Large intestine (tissue), 12 donors: ENCODE measurements at places on chromosomes 12 and 14.
A peak's percentile ranks its signal among the peaks of the same experiment; 100 is the strongest.

DNA sequence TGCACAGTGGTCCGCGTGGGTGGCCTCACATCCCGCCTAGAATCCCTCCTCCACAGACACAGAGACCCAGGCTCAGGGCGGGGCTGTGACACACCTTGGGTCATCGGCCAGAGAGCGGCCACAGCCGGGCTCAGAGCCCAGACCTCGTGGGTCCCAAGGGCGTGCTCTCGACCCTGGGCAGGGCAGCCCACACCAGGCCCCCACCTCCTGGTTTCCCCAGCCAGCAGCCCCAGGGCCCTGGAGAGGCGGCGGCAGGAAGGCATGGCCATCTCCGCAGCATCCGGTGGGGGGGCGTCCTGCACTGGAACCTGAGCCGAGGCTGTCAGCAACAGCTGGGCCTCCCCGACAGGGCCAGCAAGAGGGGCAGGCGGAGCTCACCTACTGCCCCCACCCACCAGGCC, 15.2 kb downstream of the JAG2 start:
- no peak for DNase-seq

DNA sequence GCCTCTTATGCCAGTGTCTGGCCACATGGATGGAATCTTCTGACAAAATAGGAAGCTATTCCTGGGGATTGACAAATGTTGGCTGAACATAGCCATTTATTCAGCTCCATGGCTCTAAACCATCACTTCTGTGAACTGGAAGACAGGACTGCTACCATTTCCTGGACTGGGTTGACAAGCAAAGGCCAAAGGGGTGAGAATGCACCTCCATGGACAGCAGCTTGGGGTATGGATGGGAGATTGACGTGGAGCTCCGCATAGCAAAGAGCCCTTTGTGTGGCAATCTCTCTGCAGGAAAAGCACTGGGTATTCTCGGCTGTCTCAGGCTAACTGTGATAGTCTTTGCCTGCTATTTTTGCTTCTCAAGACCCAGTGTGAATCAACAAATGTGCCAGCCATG, 223.0 kb upstream of the EGLN3 start:
- no peak for DNase-seq

- DNase-seq, result no peak
Measured at GRCh38 chr12:15276088-15276698, 46.1 kb upstream of the PTPRO start.

- peak; percentile 91 for DNase-seq
Measured at GRCh38 chr14:68397371-68397811, 395.5 kb downstream of the ZFP36L1 start.

DNA sequence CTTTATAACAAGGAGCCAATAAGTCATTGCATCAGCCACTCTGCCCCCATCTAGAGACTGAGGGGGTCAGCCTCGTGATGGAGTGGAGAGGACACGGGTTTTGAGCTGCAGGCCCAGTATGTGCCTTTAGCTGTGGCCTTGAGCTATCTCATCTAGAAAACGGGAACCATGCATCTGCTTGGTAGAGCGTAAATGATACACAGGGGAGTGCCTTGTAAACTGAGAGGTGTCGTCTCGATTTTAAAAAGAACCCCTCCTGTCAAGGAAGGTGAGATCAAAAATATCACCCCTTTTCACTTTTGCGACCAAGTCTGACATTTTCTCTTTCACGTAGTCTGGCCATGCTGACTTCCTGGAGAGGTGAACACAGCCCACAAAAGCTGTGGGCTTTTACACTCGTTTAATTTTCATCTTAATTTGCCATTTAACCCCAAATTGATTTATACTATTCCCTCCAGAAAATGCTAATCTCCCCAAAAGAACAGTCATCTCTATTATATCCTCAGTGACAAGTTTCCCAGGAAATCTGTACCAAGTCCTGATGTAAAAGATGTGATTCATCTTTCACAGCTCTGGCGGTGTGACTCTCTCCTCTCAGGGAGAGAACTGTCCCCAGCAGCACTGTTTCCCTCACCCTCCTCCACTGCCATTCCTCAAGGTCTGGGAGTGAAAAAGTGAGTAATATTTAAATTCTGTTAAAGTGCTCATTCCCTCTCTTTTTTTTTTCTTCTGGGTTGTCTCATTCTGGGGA, 30.6 kb downstream of the VCPKMT start:
- no peak for DNase-seq

- DNase-seq, result no peak
Measured at GRCh38 chr14:105087308-105087962, 22.2 kb upstream of the GPR132 start.

DNA sequence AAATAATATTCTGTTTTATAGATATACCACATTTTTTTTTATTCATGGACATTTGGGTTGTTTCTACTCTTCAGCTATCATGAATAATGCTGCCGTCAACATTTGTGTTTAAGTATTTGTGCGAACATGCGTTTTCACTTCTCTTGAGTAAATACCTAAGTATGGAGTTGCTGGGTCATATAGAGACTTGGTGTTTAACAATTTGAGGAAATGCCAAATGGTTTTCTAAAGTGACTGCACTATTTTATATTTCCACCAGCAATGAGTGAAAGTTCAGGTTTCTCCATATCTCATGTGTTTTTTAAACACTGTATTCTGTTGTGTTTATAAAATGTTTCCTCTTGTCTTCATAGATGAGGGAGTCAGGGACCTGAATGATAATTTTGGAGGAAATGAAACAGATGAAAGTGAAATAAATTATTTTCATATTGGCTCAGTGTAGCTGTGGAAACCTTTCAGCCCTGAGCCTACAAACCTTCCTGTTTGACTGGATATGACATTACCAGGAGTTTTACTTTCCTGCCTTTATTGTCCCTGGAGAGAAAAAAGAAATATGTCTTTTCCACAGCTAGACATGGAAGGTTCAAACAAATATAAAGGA, 26.3 kb downstream of the DAAM1 start:
- DNase-seq, result no peak

DNA sequence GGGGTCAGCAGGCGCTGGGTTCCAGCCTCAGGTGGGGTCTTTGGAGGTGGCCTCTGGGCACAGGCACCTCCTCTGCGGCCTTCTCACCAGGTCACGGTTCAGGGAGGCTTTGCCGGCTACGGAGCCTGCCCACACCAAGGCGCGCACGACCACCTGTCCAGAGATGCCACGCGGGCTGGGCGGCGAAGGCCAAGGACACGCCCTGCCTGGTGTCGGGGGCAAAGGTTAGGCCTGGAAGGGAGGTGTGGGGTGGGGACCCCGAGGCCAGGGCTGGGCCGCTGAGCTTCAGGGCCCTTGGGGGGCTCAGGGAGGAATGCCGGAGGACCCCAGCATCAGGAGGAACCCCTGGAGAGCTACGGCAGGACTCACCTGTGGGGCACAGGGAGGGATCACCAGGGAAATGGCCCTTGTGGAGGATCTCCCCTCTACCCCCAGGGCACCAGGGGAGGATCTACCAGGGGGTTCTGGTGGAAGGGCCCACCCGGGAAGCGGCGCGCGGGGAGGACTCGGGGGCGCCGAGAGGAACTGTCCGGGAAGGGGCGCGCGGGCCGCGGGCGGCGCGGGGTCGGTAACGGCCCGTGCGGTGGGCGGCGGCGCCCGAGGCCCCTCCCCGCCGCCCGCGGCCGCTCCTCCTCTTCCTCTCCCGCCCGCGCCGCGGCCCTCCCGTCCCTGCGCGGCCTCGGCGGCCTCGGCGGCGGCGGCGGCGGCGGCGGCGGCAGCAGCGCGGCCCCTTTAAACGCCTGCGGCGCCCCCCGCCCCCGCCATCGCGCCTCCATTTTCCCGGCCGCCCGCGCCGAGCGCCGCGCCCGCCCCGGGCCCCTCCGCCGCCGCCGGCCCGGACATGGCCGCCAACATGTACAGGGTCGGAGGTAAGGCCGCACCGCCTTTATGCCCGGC, at the start of gene MTA1:
Gene MTA1 (plus strand): TSS at position 633 of the 897 bp plus-strand sequence. CDS start 209 bp downstream, at position 842.
- DNase-seq, result no peak

DNA sequence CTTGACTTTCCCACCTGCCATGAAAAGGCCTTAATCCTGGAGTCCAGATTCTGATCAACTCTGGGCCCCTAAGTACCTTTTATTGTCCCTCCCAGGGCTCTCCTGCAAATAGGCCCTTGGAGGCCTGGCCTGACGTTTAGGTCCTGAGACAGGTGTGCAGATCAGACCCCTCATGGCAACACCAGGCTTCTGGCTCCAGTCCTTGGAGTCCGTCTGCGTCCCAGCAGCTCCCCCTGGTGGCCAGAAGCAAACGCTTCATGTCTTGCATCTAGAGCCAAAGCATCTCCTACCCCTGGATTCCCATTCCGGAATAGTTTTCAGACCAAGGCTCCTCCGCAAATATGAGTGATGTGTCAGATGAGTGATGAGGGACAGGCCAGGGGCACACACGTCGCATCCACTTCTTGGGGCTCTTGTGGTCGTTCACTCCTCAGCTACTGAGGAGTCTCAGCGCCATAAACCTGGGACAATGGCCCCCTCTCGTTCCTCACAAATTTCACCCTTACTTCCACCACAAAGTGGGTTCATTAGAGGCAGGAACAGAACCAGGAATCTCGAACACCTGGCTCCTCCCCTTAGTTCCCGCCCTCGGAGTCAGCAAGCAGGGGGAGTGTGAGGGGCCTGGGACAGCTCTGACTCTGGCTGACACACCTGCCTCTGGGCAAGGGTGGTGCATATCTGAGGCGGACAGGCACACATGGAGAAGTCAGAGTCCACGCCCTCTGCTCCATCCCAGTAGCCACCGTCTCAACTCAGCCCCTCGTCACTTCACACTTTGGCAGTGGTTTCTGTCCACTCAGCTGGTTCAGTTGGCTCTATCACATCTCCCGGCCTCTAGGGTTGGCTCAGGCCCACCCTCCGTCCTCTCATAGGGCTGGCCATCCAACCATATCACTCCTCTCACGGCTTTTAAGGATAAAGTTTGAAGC, 77.9 kb upstream of the PWP1 start:
- peak; percentile 77 for DNase-seq

GRCh38 chr12:93127107-93127560, 198.0 kb upstream of the EEA1 start:
- no peak for DNase-seq

- peak; percentile 90 for DNase-seq
Measured at GRCh38 chr12:124422142-124422569, 127.3 kb downstream of the RFLNA start.

DNA sequence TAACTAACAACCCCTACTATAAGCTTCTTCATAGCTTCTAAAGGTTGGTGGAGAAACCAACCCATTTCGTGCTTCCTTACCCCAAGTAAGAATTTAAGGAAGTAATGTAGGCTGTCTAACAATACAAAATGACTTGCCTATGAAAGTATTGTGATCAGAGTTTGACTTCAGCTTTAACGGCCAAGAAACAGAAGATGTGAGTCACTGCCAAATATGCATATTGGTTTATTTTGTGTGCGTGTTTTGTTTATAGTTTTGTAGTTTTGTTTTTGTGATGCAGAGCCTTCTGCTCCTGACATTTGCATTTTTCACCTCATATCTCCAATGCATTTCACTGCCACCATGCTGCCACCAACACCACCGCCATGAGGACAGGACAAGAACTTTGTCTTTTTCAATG, 146.0 kb downstream of the FBXL14 start:
- no peak for DNase-seq

GRCh38 chr12:92759634-92760268, 57.0 kb downstream of the PLEKHG7 start:
- no peak for DNase-seq

GRCh38 chr14:63457498-63457897, 85.7 kb downstream of the PPP2R5E start:
- no peak for DNase-seq

DNA sequence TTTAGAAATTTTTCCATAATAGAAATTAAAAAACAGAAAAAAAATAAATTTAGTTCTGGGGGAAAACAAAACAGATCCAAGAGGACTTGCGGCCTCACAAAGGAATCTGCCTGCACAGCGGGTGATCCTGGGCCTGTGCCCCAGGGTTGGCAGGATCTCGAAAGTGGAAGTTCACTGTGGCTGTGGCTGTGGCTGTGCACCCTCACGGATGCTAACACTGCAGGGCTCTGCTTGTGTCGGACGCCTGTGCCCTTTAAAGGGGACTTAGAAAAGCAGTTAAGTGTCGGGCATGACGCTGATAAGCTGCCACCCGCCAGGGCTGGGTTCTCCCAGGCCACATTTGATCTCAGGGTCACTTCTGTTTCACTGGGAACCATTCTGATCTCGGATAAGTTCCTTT, 209.1 kb downstream of the TTC7B start:
- DNase-seq, result no peak

GRCh38 chr12:15823360-15824128, 34.4 kb upstream of the EPS8 start:
- DNase-seq, result no peak

DNA sequence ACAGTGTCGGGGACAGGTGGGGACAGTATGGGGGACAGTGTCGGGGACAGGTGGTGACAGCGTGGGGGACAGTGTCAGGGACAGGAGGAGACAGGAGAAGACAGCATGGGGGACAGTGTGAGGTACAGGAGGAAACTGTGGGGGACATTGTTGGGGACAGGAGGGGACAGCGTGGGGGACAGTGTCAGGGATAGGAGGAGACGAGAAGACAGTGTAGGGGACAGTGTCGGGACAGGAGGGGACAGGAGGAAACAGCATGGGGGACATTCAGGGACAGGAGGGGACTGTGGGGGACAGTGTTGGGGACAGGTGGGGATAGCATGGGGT, 139.5 kb downstream of the TMEM121 start:
- DNase-seq, result no peak

GRCh38 chr14:97878727-97879126, 1081.5 kb downstream of the VRK1 start:
- no peak for DNase-seq

GRCh38 chr14:80679273-80679672, 262.3 kb downstream of the CEP128 start:
- DNase-seq, result no peak

DNA sequence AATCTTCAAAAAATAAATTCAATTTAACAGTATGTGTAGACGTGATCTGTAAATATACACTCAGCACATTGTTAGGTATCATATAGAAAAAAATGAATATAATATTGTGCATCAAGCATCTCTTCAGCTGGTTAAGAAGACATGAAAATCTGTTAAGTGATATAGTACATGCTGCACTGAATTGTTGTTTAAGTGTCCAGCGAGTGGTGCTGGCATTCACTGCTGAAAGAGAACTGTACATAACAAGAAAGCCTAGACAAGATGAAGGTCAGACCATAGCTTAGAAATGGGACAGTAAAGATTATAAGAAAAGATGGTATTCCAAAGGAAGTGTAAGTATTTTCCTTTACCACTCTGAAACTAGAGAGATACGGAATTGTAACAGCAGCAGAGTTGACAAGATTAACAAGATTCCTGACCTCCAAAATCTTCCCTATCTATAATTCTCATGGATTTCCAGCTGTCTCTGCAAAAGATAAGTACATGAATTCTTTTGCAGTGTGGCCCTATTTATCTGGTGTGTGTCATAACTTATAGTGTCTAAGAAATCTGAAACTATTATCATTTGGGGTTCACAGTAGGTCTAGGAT, 198.6 kb downstream of the FLRT2 start:
- no peak for DNase-seq

DNA sequence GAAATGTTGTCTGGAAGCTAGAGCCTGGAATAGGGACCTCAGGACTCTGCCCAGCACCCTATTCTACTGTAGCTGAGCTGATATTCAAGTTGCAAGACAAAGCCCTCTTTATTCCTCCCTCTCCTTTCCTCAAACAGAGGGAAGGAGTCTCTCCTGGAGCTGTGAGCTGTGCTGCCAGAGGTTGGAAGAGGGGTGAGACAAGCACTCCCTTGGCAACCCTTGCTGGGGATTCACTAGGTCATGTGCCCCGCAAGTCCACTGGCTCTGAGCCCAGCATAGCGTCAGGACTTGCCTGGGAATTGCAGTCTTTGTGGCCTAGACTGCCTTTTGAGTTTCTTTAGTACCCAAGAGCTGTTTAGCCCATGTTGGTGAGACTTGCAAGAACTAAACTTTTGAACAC, 11.4 kb upstream of the ASCL1 start:
- DNase-seq, result no peak

- no peak for DNase-seq
Measured at GRCh38 chr12:113612076-113612728, 140.5 kb upstream of the LHX5 start.

GRCh38 chr12:78666584-78666983, 198.0 kb upstream of the SYT1 start:
- DNase-seq, result no peak
